ENCODE measurements at places on chromosomes 6 and 20.

GRCh38 chr6:24930431-24930871 lies 5.3 kb downstream of the RIPOR2 start:
- no peak for DNase-seq

GRCh38 chr6:143674483-143675381 lies 3.0 kb upstream of the PHACTR2 start:
- DNase-seq: no peak

- DNase-seq: no peak
Observed at GRCh38 chr6:51283723-51284355, 465.2 kb downstream of the TFAP2B start.

DNA sequence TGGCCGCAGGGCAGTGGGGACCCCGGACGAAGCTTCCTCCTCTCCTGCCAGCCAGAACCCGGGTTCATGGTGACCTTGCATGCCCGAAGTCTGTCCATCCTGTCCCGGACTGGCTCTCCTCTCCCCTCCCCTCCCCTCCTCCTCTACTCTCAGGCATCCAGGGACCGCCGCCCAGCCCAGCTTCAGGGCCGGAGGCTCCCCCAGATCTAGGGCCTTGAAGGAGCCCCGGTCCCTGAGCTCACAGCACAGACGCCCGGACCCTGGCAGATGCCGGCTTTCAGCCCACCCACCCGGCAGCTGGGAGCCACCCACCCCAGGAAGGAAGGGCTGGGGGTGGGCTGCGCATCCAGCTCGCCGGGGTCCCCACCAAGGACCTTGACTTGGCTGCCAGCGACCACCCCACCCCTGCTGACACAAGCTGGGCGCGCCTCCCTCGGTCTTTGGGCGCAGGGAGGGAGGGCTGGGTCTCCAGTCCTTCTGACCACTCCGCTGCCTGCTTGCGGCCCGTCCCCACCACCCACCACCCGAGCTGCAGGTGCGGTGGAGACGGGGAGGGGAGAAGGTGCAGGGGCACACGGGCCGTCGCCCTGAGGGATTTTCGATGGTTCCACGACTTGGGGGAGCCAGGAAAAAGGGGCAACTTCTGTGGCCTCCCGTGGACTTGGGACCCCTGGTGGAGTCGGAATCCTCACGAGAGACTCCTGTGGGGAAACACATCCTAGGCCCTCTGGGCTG lies 5.8 kb upstream of the ABHD16B start:
- no peak for DNase-seq

DNA sequence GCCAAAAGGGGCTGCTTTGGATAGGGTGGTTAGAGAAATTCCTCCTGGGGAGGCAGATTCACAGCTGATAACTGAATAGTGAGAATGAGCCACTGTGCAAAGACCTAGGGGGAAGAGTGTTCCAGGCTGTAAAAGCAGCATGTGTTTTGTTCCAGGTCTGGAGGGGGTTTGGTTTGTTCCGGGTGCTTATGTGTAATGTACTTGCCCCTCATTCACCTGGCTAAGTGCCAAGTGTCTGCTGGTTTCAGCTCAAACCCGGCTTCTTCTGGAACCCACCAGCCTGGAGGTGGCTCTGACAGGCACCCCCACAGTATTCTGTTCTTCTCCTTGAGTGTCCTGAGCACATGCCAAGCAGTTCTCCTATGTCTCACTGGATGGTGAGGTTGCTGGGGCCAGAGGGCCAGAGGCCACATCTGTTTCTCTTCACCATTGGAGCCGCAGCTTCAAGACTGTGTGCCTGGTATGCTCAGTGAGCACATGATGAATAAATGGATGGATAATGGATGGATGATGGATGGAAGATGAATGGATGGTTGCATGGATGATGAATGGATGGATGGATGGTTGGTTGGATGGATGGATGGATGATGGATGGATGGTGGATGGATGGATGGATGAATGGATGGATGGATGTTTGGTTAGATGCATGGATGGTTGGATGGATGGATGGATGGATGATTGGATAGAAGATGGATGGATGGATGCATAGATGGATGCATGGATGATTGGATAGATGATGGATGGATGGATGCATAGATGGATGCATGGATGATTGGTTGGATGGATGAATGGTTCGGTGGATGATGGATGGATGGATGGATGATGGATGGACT lies 227.6 kb downstream of the BMP7 start:
- no peak for DNase-seq

DNA sequence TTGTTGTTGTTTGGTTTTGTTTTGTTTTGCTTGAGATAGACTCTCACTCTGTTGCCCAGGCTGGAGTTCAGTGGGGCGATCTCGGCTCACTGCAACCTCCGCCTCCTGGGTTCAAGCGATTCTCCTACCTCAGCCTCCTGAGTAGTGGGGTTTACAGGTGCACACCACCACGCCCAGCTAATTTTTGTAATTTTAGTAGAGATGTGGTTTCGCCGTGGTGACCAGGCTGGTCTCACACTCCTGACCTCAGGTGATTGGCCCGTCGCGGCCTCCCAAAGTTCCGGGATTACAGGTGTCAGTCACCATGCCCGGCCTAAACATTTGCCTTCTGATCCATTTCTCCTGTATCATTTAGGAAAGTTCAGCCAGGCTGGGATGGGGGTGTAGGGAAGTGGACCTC lies 17.7 kb downstream of the DUSP22 start:
- DNase-seq: no peak

GRCh38 chr6:97508646-97509045 lies 225.6 kb upstream of the MMS22L start:
- no peak for DNase-seq

DNA sequence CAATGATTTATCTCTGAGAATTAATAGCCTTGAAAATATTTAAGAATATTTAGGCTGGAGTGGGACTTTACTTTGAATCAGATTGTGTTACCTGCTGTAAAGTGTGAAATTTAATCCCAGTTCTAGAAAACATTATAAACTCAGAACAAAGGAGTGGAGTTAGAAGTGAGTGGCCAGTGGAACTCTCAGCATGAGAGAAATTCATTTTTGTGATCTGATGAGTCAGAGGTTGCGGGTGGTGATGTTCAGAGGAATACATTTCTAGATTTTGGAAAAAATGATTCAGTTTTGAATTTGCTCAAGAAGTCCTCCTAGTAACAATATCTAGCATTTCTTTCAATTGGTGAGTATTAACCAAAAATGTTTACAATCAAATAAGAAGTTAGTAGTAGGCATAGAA lies 167.5 kb downstream of the ZFAND3 start:
- no peak for DNase-seq
